ENCODE measurements at places on chromosomes 1 and 21.

GRCh38 chr1:183306317-183307042, 111.7 kb downstream of the NMNAT2 start:
- DNase-seq = no peak

GRCh38 chr1:7303554-7304317, 467.4 kb upstream of the VAMP3 start:
- DNase-seq = no peak

GRCh38 chr1:151585622-151586021, 26.2 kb upstream of the SNX27 start:
- DNase-seq = no peak

GRCh38 chr1:213380865-213381264, 329.8 kb downstream of the RPS6KC1 start:
- DNase-seq = no peak

Measured in CD4-positive, alpha-beta T cell treated with Interleukin-12 subunit alpha and Interleukin-12 subunit beta, for 1 hour (primary cell).